ENCODE measurements at places on chromosomes 3 and 15.

DNA sequence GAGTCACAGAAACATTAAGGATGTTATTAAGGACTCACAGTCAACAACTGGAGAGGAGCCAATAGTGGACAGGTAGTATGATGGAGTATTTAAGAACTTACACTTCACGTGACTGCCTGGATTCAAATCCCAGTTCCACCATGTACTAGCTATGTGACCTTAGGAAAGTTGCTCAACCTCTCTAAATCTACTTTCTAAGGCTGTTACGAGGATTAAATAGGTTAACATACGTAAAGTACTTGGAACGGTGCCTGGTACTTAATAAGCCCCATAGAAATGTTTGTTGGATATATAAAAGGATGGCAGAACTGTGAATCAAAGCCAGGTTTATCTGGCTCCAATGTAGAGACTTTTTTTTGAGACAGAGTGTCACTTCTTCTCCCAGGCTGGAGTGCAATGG lies 24.4 kb downstream of the THRB start:
- DNase-seq: no peak

- no peak for DNase-seq
Measured at GRCh38 chr3:186724911-186725310, 7.8 kb downstream of the KNG1 start.

GRCh38 chr3:64022451-64023186 lies 675 bp downstream of the PSMD6 start:
- DNase-seq: no peak

DNA sequence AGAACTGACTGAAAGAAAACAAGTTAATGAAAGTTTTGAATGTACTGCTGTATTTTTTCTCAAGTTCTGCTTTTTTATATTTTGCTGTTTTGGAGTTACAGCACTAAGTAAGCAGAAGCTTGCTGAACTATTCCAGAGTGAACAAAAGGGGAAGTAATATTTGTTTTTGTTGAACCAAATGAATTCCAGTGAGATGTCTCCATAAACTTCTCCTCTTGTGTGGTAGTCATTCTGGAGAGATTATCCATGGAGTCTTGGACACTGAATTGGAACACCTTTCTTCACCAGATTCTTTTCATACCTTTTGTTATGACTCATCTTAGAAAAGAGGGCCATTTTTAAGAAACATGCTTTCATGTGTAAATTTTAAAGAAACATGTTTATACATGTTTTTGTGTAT lies 8.8 kb downstream of the ANKUB1 start:
- DNase-seq: no peak

DNA sequence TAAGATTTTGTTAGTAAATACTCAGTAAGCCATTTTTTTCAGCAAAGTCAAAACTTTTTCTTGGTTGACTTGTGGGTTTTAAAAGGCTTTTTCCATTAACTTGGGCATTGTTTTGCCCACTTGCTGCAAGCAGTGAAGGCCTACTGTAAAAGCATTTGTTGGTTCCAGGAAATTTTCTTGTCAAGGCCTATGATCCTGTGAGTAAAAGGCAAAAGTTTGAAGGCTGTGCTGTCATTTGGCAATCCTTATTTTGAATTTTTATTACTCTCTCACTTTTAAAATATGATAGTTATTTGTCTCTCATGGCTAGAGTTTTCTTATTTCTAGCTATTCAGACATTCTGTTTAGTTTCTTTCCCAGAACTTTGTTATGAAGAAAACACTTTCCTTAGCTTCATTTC lies 13.0 kb downstream of the P2RY12 start:
- no peak for DNase-seq

GRCh38 chr15:39465843-39466749 lies 114.8 kb upstream of the THBS1 start:
- no peak for DNase-seq

DNA sequence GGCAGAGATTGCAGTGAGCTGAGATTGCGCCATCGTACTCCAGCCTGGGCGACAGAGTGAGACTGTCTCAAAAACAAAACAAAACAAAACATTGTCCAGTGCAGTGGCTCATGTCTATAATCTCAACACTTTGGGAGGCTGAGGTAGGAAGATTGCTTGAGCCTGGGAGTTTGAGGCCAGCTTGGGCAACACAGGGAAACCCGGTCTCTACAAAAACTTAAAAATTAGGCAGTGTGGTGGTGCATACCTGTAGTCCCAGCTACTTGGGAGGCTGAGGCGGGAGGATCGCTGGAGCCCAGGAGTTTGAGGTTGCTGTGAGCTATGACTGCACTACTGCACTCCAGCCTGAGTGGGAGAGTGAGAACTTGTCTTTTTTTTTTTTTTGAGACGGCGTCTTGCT lies 27.2 kb upstream of the MOBP start:
- no peak for DNase-seq

- no peak for DNase-seq
Measured at GRCh38 chr15:31457161-31457560, 130.5 kb downstream of the KLF13 start.

DNA sequence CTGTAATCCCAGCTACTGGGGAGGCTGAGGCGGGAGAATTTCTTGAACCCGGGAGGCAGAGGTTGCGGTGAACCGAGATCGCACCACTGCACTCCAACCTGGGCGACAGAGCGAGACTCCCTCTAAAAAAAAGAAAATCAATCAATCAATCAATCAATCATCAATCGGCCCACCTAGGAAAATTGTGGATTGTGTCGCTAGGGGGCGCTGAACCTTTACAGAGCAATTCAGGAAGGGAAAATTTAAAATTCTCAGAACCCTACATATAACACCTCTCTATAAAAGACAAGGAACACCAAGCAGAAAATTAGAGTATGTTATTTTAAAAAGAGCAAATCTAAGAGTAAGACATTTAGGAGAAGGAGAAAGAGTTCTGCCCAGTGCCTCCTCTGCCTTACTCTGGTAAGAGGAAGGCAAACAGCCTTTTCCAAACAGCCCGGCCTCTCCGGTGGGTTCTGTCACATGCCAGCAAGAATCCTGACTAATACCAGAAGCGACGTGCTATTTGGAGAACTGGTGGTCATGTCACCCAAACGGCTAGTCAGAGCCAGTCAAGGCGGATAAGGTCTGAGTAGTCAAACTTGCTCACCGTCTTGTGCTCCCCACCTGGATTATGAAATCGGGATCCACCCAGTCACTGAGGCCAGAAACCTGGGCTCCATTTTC lies 22.3 kb upstream of the SMCO1 start:
- DNase-seq: peak; percentile 63

DNA sequence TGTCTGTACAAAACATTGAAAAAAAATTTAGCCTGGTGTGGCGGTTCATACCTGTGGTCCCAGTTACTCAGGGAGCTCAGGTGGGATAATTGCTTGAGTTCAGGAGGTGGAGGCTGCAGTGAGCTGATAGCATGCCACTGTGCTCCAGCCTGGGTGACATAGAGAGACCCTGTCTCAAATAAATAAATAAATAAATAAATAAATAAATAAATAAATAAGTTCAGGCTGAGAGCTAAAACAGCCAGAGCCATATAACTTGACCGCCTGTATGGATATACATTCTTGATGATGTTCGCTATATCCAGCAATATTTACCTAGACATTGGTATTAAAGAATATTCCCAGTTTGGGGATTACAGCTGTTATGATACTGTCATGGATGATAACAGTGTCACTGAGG lies 146.9 kb downstream of the KCNH8 start:
- DNase-seq: no peak

DNA sequence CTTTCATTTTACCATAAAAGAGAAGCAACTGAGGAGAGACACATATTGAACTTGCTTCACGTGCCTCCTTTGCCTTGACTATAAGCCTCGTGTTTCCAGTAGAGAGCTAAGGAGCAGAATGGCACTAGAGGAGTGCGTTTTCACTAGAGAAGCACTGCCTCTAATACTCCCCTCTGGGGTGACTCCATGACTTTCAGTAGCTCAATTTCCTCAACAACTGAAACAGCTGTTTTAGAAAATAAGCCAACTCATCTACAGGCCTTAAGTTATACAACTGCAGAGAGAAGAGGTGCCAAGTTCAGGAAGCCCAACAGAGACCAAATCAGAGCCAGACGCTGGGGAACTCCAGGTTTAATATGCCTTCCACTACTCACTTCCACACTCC lies 1.9 kb downstream of the UBP1 start:
- no peak for DNase-seq

DNA sequence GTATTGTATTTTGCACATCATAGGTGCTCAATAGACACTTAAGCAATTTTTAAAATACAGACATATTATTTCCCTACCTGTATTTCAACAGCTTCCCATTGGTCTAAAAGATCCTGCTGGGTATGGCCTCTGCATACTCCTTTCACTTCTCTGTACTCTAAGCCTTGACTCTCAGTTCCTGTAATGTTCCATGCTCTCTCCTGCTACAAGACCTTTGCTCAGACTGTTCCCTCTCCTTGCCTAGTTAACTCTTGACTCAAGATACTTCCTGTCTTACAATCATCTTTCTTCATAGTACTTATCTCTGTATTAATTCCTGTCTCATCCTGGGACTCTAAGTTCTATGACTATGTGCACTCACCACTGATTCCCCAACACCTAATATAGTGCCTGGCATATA lies 1.7 kb downstream of the SCN11A start:
- DNase-seq: no peak

GRCh38 chr3:173465112-173465511 lies 67.6 kb downstream of the NLGN1 start:
- DNase-seq: no peak

DNA sequence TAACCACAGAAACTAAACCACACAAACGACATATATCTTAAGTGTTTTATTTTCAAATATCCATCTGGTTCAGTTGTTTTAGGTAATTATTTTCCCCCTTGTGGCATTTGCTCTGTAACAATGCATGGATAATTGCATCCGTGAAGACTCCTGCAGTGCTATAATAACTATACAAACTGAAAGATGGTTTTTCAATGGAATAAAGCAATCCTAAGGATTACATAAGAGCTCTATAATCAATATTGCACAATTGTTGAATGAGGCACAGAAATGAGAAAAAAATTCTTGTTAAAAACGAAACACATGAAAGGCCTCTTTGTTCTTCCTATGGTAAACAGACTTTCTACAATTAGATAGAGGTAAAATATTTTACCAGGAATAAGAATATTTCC lies 446.0 kb upstream of the EPHA3 start:
- no peak for DNase-seq

DNA sequence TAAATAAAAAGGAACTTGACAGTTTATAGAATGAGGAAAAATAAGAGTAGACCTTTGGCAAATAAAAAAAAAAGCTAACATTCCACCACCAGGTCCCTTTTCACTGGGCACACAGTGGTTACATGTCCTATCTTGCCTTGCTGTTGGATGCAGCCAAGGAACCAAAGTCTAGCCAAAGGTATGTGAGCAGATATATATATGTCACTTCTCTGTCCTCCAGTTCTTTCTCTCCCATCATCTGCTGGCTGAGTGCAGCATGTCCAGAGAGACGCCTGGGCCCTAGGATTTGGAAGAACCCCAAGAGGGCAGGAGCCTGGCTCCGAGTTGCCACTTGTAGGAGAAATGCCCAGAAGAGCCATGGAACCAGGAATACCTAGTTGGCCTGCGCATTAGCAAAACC lies 104.7 kb downstream of the SERPINI1 start:
- DNase-seq: no peak

DNA sequence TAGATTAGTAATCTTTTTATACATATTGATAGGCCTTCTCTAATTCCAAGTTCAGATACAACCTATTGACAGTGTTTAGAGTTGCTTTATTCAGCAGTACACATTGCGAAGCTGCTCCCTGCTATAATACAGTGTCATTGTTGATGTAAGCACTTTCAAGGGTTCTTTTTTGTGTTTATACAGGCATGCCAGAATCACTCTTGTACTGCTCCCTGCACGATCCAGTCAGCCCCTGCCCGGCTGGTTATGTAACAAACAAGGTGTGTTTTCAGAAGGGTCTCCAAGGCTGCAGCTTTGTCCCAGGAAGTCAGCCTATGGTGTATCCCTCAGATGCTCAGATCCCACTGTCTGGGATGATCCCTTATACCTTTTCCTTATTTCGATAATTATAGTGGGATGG lies 11.3 kb downstream of the QTRT2 start:
- DNase-seq: no peak

DNA sequence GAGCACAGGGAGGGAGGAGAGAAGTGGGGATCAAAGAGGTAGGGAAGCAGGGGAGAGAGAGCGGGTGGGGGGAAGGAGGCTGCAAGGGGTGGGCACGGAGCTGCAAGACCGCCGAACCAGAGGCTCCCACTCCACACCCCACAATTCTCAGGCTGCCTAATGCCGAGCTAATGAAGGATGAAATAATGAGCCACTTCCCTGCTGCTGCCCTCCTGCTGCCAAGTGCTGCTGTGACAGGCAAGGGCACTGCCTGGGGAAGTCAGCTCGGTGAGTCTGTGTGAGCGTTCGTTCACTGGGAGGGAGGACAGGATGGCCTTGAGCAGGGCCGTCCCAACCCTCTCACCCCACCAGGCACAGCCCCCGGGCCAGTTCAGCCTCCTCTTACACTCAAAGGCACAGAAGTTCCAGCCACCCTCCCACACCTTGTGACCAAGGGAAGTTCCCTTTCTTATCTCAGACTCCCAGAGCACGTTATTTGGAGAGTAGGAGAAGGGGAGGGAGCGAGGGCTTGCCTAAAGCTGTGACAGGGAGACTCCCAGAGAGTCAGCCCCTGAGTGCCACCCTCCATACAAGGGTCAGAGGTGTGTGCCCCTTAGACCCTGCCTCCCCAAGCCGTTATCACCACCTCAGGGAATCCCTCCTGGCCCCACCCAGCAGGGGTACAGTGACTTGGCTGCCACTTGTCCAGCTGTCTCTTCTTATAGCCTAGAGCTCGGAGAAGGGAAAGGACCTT lies 12.4 kb downstream of the GLYCTK start:
- no peak for DNase-seq

DNA sequence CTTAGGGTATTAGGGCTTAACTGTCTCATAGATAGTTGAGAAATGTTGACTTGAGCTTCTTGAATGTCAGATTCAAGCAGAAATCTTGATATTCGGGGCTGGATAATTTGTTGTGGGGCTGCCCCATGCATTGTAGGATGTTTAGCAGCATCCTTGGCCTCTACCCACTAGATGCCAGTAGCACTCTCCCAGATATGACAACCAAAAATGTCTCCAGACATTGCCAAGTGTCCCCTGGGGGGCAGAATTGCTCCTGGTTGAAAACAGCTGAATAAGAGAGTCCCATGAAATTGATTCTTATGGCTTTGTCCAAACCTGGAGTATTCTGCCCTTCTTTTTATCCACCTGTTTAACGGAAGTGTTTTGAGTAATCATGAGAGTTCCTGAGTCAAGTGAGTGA lies 15.9 kb upstream of the LCMT2 start:
- no peak for DNase-seq

GRCh38 chr3:147963711-147964110 lies 554.5 kb downstream of the ZIC1 start:
- no peak for DNase-seq

- DNase-seq: no peak
Measured at GRCh38 chr15:78282324-78282723, 17.1 kb downstream of the SKIC8 start.

GRCh38 chr3:17740721-17741141 lies 1.7 kb downstream of the TBC1D5 start:
- DNase-seq: no peak

GRCh38 chr15:88038261-88038660 lies 218.3 kb downstream of the NTRK3 start:
- DNase-seq: no peak

Data from stimulated activated CD8-positive, alpha-beta memory T cell treated with anti-CD3 and anti-CD28 coated beads, Interleukin-12 subunit alpha, Interleukin-12 subunit beta, amount 100 ng/mL, for 1 hour (primary cell).